Mesenchymal stem cell (in vitro differentiated cells and primary cell): ENCODE measurements at places on chromosomes 5 and 9.

DNA sequence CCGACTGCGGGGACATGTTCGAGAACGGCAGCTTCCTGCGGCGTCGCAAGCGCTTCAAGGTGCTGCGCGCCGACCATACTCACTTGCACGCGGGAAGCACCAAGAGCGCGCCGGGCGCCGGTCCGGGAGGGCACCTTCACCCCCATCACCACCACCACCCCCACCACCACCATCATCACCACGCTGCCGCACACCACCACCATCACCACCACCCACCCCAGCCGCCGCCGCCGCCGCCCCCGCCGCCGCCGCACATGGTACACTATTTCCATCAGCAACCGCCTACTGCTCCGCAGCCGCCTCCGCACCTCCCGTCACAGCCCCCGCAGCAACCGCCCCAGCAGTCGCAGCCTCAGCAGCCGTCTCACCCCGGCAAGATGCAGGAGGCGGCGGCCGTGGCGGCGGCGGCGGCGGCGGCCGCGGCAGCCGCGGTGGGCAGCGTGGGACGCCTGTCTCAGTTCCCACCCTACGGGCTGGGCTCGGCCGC is 514 bp downstream of the FOXB2 start:
- H3K27ac ChIP-seq: no peak overlapping the region
- H3K4me3 ChIP-seq: no peak overlapping the region
- H3K27me3 ChIP-seq: peaks cover 96% of the 10 kb centered on the region
- no peaks in the 10 kb centered on the region for H3K36me3 ChIP-seq
- H3K4me1 ChIP-seq: peaks cover 34% of the 10 kb centered on the region

GRCh38 chr5:99651298-99651697 is 722.5 kb upstream of the CHD1 start:
- no peak for DNase-seq
- H3K27ac ChIP-seq: no peak overlapping the region
- no peaks in the 10 kb centered on the region for H3K36me3 ChIP-seq
- H3K4me3 ChIP-seq: no peak overlapping the region
- no peaks in the 10 kb centered on the region for H3K27me3 ChIP-seq
- peaks cover under 1% of the 10 kb centered on the region for H3K4me1 ChIP-seq

GRCh38 chr5:78497573-78498533 is 137.4 kb downstream of the SCAMP1 start:
- no peak overlapping the region for H3K4me3 ChIP-seq
- H3K27me3 ChIP-seq: no peaks in the 10 kb centered on the region
- no peak for DNase-seq
- no peak overlapping the region for H3K27ac ChIP-seq
- H3K36me3 ChIP-seq: peaks cover 5% of the 10 kb centered on the region

DNA sequence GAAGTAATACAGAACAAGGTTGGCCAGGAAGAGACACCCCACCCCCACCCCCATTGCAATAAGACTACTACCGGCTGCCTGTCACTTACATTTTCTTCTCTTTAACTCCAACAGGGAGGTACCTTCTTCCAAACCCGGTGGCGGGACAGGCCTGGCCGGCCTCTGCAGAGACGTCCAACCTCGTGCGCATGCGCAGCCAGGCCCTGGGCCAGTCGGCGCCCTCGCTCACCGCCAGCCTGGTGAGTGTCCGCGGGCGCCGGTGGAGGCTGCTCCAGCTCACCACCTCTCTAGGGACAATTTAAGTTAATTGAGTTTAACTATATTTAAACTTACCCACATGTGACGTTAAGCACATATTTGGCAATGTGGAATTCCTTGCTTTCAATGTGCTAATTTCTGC is 192.4 kb downstream of the MAST4 start:
- no peak overlapping the region for H3K27ac ChIP-seq
- H3K27me3 ChIP-seq: no peaks in the 10 kb centered on the region
- H3K4me3 ChIP-seq: no peak overlapping the region
- DNase-seq: no peak

- H3K27ac ChIP-seq: no peak overlapping the region
- no peaks in the 10 kb centered on the region for H3K27me3 ChIP-seq
- DNase-seq: no peak
- H3K36me3 ChIP-seq: no peaks in the 10 kb centered on the region
- H3K4me3 ChIP-seq: no peak overlapping the region
- peaks cover 3% of the 10 kb centered on the region for H3K4me1 ChIP-seq
These were observed 656.5 kb downstream of the BNC2 start for GRCh38 chr9:16213781-16214515.

DNA sequence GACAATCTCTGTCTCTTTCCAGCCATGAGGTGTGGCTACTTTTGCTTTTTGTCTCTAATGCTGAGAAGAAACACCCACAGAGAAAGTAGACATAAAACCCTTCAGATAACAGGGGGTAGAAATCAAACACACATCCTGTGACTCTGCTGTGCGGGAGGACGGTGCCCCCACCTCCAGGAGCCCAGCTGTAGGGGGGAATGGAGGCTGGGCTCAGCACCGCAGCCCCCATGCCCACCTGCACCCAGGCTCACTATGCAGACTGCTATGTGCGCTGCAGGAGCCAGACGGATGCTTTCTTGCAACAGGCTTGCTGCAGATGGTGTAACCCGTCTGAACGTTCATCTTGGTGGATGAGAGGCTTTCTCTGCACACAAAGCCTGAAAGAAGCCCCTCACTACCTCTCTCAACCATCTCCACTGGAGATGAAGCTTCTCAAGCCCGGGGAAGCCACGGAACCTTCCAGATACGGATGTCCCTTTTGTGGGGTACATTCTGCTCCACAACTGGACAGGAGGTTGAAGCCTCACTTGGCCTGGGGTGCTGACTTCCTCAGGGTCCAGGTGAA is 207.2 kb downstream of the GADD45G start:
- H3K4me1 ChIP-seq: peaks cover 43% of the 10 kb centered on the region
- H3K4me3 ChIP-seq: no peak overlapping the region
- DNase-seq: no peak

- peak overlapping the region; percentile 20 for H3K4me3 ChIP-seq
- DNase-seq: peak; percentile 97
- H3K4me1 ChIP-seq: peaks cover 24% of the 10 kb centered on the region
- no peaks in the 10 kb centered on the region for H3K27me3 ChIP-seq
- H3K27ac ChIP-seq: peak overlapping the region; percentile 58
These were observed 81.3 kb downstream of the RAPGEF1 start for GRCh38 chr9:131658377-131659129.

DNA sequence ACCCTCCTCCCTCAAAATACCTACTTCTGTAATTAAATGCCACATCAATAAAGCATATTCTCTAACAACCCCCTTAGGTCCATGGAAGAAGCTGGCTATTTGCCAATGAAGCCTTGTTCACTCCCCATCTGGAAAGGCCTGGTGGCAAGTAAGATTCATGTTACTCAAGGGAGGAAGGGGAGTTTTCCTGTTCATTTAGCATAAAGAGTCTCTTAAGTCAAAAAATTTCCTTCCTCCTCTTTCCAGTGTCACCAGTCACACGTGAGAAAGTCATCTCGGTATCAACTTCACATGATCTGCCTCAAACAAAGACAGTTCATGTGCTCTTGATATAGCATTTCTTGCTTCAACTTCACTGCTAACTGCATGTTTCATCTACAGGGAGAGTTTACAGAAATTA is 32.7 kb upstream of the RIC1 start:
- no peaks in the 10 kb centered on the region for H3K27me3 ChIP-seq
- DNase-seq: no peak
- H3K27ac ChIP-seq: no peak overlapping the region
- peaks cover 1% of the 10 kb centered on the region for H3K4me1 ChIP-seq
- H3K4me3 ChIP-seq: no peak overlapping the region

DNA sequence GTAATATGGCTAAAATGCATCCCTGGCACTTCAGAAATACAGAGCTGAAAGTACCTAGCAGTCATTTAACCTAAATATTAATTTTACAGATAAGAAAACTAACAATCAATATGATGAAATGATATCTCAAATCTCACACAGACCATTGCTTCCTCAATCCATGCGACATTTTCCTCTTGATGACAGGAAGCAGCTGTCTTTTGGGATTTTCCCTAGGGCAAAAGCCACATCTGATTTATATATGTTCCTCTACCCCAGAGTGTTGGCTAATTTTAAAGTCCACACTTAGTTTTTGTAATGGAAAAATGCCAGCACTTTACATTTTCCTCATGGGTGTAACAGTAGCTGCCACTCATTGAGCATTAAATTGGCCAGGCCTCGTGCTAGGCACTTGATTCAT is 47.7 kb upstream of the ITGA1 start:
- no peaks in the 10 kb centered on the region for H3K27me3 ChIP-seq
- peak; percentile 38 for DNase-seq
- H3K4me3 ChIP-seq: no peak overlapping the region
- no peak overlapping the region for H3K27ac ChIP-seq
- H3K36me3 ChIP-seq: no peaks in the 10 kb centered on the region

DNA sequence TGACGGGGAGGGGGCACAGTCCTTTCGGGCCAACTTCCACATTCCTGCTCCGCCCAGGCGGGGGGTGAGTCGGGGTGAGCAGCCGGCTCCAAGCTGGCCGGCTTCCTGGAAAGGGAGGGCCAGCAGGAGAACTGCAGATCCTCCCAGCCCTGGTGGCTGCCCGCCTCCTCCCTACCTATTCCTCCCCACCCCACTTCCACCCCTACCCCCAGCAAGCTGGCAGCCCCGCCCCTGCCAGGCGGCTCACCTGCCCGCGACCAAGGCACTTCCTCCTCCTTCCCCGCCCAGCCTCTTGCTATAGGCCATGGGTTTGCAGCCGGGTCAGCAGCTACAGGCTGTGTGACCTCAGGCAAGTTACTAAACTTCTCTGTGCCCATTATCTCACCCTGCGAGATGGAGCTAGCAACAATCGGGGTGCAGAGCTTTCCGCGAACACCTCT is 5.6 kb upstream of the IRF1 start:
- peaks cover 56% of the 10 kb centered on the region for H3K4me1 ChIP-seq
- H3K4me3 ChIP-seq: peak overlapping the region; percentile 60
- H3K36me3 ChIP-seq: no peaks in the 10 kb centered on the region
- H3K27me3 ChIP-seq: no peaks in the 10 kb centered on the region
- H3K27ac ChIP-seq: peak overlapping the region; percentile 100
- peak; percentile 89 for DNase-seq

DNA sequence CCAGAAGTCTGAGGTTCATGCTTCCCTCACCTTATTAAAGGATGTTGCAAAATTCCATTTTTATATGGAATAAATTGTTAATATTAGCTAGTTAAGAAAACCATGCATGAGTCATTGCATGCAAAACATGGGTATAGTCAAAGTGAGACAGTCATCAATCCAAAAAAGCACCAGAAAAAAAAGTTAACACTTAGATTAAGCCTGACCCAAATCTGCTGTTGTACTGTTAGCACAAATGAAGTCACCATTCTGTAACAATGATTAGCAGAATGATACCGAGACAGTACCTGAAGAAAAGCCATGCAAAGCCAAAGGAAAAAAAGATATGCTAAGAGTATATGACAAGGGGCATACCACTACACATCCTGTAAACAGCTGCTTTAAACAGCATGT is 49.5 kb downstream of the PKD2L2 start:
- no peak overlapping the region for H3K4me3 ChIP-seq
- H3K27me3 ChIP-seq: no peaks in the 10 kb centered on the region
- peaks cover 15% of the 10 kb centered on the region for H3K36me3 ChIP-seq
- DNase-seq: no peak

DNA sequence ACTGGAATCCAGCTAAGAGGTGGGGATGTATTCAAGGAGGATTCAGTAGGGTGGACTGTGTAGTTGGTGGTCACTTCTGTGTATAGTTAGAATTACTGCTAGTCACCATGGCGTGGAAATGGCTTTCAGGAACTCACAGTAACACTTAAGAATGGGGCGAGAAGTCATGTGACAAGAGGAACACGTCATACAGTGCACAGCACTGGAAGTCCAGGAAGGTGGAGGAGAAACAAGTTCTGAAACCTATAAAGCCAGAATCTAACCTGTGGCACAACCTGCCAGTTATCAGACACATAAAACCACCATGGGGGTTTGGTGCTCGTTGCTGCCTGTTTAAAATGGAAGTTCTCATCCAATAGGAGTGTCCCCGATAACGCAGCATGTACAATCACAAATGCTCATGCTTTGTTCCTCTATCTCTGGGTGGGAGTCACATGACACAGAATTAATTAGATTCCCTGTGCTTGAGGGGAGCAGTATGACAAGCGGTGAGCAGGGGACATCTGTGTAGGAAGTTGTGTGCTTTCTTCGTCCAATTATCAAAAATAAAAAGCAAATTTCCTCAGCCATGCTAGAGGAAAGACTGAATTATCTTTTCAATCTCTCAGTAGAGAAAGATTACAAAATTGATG is 193.0 kb downstream of the SPOCK1 start:
- H3K36me3 ChIP-seq: no peaks in the 10 kb centered on the region
- no peak for DNase-seq

DNA sequence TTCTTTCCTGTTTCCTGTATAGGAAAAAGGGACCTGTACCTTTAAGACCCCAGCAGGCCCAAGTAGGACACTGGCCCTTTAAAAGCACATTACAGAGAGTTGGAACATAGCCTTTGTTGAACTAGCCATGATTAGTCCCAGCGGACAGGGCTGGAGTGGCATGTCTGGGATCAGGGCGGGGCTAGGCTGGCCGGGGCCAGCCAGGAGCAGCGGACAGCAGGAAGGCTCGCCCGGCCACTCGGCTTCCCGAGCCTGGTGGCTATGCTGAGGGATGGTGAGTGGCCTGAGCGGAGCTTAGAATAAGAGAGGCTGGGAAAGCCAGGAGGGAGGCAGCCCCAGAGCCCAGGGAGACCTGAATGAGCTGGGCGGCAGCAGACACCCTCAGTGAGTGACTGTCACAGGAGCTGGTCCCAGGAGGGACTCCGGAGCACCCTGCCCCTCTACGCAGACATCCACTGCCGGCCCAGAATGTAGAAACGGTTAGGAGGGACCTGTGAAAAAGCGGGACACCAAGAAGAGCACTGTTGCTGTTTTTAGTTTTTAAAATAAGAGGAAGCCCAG is 92.1 kb downstream of the DAB2IP start:
- H3K27ac ChIP-seq: peak overlapping the region; percentile 53
- H3K4me1 ChIP-seq: peaks cover 45% of the 10 kb centered on the region
- DNase-seq: peak; percentile 93
- no peaks in the 10 kb centered on the region for H3K27me3 ChIP-seq
- H3K4me3 ChIP-seq: peak overlapping the region; percentile 61
- no peaks in the 10 kb centered on the region for H3K36me3 ChIP-seq

- H3K27ac ChIP-seq: no peak overlapping the region
- H3K4me1 ChIP-seq: no peaks in the 10 kb centered on the region
- H3K36me3 ChIP-seq: no peaks in the 10 kb centered on the region
- no peaks in the 10 kb centered on the region for H3K27me3 ChIP-seq
- no peak for DNase-seq
These were observed 385.9 kb upstream of the CHD1 start for GRCh38 chr5:99314721-99315120.

- H3K27ac ChIP-seq: no peak overlapping the region
- no peak for DNase-seq
- H3K4me3 ChIP-seq: no peak overlapping the region
- H3K4me1 ChIP-seq: no peaks in the 10 kb centered on the region
- H3K36me3 ChIP-seq: no peaks in the 10 kb centered on the region
These were observed 473.6 kb upstream of the FTMT start for GRCh38 chr5:121378046-121378445.

GRCh38 chr9:115756736-115757135 is 396.9 kb upstream of the PAPPA start:
- H3K36me3 ChIP-seq: no peaks in the 10 kb centered on the region
- H3K27ac ChIP-seq: no peak overlapping the region
- no peaks in the 10 kb centered on the region for H3K27me3 ChIP-seq

GRCh38 chr9:120910643-120911042 is 16.0 kb downstream of the TRAF1 start:
- peaks cover 8% of the 10 kb centered on the region for H3K4me1 ChIP-seq
- no peaks in the 10 kb centered on the region for H3K27me3 ChIP-seq
- H3K4me3 ChIP-seq: no peak overlapping the region
- H3K36me3 ChIP-seq: peaks cover 9% of the 10 kb centered on the region
- H3K27ac ChIP-seq: no peak overlapping the region
